ENCODE measurements at places on chromosomes 11 and 22.

DNA sequence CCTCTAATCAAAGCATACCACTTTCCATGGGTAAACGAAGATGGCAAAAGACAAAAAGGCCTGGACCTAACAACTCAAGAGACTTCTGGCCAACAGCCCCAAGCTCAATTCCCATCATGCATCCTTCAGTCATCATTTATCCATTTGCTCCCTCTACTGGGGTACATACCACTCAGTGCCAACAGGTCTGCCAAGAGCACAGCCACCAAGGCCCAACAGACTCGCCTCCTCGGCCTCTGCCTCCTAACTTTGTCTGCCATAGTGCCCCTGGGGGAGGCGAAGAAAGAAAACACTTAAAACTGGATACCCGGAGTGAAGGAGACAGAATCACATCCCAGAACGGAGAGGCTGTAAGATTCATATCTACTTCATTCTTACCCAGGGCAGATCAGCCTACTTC, 1.1 kb downstream of the HYOU1 start:
- no peak for DNase-seq

DNA sequence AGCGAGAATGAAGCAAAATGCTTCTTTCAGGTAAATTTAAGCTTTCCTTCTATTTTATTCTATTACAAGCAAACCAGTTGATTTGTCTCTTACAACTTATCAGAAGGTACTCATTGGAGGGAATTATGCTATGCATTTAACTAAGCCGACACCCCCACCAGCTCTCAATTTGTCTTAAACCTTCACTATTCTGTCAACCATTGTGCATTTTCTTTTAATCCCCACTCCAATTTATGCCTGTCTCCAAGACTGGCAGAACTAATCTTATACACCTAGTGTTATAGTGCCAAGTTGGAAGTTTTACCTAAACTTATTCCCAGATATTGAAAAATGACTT, 12.5 kb downstream of the TAF1D start:
- DNase-seq = no peak

GRCh38 chr22:46587061-46587460, 33.1 kb upstream of the GRAMD4 start:
- DNase-seq = peak; percentile 79

GRCh38 chr22:48734961-48735360, 1092.7 kb downstream of the BRD1 start:
- DNase-seq = no peak

DNA sequence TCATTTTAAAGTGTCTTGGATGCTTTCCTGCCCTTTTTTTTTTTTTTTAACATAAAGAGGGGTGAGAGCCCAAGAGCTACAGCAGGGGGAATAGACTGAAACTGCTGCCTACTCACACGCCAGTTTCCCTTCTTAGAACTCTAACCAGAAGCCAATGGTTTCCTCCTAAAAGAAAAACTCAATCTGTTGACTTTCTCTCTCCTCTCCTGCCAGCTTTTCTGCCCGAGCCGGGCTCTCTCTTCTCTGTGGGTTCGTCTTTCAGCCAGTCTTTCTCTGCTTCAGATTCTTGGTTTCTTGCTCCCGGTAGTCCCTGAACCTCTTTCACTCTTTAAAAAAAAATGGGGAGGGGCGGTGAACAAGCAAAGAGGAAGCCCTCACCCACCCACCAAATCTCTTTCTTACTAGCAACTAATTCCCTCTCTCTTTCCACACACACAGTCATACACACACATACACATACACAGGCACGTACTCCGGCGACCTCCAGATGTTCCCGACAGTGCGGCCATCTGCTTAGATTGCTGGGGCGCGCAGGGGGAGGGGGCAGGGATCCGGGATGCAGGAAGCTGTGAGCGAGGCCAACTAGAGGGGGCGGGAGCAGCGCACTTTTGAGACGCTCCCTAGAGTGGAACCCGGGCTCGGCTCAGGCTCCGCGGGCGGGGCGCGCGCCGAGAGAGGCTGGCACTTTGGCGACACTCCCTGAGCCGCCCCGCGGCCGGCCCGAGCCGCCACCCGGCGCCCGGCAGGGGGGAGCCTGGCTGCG, 444 bp upstream of the TSKU start:
- peak; percentile 57 for DNase-seq

- no peak for DNase-seq
These were observed 63.5 kb upstream of the CSNK2A3 start for GRCh38 chr11:11416502-11416901.

DNA sequence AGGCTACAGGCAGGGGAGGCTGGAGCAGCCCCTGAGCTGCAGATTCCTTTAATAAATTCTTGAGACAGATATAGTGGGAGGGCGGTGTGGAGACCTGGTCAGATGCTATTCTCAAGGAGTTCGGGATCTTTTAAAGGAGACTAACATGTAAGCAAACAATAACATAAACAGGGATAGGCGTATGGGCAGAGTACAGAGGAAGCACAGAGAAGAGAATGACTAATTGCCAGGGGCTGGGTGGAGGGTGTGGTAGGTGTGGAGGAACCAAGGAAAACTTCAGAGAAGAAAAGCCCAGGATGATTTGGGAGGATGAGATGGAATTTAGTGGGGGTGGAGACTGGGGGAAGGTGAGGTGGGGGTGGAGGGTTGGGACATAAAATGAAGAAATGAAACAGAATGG, 9.7 kb upstream of the HEPHL1 start:
- DNase-seq = no peak

GRCh38 chr22:49996119-49996517, 16.4 kb downstream of the IL17REL start:
- no peak for DNase-seq

- DNase-seq = no peak
These were observed 53.5 kb downstream of the MYO18B start for GRCh38 chr22:25795478-25795877.

DNA sequence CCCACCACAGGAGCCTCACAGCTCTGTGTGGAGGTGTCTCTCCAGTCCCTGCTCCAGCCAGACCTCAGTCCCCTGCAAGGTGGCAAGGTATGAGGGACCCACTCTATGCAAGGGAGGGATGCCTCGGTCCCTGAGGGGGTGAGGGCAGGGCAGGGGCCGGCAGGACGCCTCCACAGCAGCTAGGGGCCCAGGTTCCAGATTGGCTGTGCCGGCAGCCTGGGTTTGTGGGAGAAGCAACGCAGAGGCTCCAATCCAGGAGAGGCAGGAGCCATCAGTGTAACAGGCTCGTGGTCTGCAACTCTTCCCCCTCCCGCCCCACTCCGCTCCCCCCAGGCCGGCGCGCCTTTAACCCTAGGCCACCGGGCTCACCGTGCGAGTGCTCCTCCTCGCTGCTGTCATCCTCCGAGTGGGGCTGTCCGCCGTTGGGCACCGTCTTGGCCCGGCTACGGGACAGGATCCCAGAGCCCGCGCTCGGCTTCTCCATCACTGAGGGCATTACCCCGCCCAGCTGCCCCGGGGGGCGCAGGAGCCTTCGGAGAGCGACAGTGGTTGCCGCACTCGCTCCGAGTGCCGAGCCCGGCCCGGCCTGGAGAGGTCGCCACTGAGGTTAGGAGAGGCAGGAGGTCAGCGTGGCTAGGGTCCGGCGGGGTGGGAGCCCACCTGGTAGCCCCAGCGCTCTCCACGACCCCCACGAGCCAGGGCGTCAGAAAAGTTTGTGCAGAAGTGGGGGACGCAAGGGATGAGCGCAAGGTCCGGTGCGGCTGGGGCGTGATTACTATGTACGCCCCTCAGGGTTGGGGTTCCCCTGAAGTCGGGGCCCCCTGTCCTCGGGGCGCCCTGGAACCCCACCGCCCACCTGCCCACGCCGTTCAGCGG, 765 bp downstream of the RCOR2 start:
- DNase-seq = peak; percentile 72

DNA sequence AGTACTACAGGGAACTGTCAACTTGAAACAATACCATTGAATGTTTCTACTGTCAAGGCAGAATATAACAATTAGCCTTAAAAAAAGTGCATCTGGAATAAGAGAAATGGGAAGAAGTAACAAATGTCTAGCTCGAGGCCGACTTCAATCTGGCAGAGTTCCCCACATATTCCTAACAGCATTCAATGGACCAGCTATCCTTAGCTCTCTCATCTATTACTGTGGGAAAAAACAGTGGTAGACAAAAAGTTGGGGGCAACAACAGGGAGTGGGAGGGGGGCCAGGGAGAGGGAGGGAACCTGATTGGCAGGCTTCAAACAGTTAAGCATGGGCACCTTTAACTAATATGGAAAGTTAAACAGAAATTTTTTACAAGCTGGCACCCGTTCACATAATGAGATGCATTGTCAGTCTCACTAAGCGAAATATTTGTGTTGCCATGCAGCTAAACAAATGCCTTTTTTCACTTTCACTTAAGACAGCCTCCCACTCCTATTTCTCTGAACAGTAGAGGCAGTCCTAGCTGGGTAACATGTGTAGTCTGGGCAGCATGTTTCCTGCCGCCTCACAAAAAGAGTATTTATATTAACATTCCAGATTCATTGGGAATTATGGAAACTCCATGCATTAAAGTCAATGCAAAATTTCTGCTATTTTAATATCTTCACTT, 62.2 kb upstream of the SOX6 start:
- DNase-seq = no peak

DNA sequence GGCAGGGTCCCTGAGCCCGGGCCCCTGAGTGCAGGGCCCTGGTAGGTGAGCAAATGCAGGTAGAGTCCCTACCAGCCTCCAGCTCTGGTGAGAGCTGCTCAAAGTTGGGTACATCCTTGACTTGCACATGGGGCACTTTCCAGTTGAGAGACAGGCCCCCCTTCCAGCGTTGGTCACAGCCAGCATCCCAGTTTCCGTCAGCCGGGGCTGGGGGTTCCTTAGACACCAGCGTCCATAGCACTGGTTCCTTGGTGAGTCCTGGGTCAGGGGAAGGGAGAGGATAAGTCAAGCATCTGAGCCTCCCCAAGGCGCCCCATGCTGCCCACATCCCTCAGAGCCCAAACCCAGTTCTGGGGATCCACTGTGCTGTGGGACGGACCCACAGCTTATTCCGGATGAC, 5.6 kb downstream of the PNPLA5 start:
- no peak for DNase-seq

Data from GM19239 (cell line).